CD4-positive, alpha-beta T cell treated with Interleukin-6 at 100 ng/mL for 8 hours (primary cell): ENCODE measurements at places on chromosomes 3 and 15.

- no peak for DNase-seq
Measured at GRCh38 chr3:100759950-100760349, 50.7 kb downstream of the TFG start.

- DNase-seq = no peak
Measured at GRCh38 chr3:89467898-89468363, 360.5 kb downstream of the EPHA3 start.

GRCh38 chr3:142839831-142840230 lies 49.1 kb downstream of the PCOLCE2 start:
- DNase-seq = no peak

GRCh38 chr15:80436511-80437307 lies 32.5 kb downstream of the ARNT2 start:
- no peak for DNase-seq

GRCh38 chr15:37097144-37097919 lies 3.0 kb downstream of the MEIS2 start:
- no peak for DNase-seq

- no peak for DNase-seq
Measured at GRCh38 chr15:60544581-60545264, 65.8 kb upstream of the ICE2 start.

GRCh38 chr3:126773783-126774182 lies 69.7 kb downstream of the CHCHD6 start:
- no peak for DNase-seq

- no peak for DNase-seq
Measured at GRCh38 chr15:100671858-100672543, 69.6 kb downstream of the ASB7 start.

GRCh38 chr3:54045061-54045815 lies 77.1 kb upstream of the CACNA2D3 start:
- DNase-seq = no peak

DNA sequence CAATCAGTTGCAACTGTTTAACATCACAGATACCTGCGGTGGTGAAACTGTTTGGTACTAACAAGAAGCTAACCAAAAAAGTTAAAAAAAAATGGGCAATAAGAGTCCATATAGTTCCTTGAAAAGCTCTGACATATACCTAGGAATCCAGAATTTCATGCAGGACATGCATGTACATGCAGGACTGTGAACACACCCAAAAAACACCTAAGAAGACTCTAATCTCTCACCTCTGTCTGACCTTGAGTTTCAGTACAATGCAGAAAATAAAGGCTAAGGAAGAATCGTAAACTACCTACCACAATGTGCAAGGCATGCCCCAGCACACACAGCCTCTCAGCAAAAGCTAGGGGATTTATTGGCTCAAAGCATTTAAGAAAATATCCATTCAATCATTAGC lies 110.7 kb upstream of the GOLGA8J start:
- DNase-seq = no peak

GRCh38 chr3:8153800-8154199 lies 347.8 kb upstream of the LMCD1 start:
- no peak for DNase-seq

GRCh38 chr3:108125550-108126071 lies 34.8 kb upstream of the CD47 start:
- DNase-seq = peak; percentile 71

- no peak for DNase-seq
Measured at GRCh38 chr3:17195192-17195611, 310.4 kb downstream of the PLCL2 start.

DNA sequence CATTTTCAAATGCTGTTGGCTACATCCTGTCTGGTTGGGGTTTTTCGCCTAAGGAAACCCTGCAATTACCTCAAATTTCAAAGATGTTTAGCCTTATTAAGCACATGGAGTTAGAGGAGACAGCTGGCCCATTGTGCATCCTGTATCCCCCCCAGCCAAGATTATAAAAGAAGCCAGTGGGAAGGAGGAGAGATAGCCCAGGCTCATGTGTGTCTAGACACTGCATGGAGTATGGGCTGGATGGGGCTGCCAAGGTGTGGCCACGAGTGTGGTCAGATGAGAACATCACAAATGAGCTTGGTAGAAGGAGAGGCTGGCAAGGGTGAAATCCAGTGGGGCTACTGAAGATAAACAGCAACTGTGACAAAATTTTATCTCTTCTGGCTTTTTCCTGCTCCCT lies 270.0 kb upstream of the TBC1D5 start:
- DNase-seq = no peak

- no peak for DNase-seq
Measured at GRCh38 chr15:90907838-90908507, 4.9 kb downstream of the MAN2A2 start.

DNA sequence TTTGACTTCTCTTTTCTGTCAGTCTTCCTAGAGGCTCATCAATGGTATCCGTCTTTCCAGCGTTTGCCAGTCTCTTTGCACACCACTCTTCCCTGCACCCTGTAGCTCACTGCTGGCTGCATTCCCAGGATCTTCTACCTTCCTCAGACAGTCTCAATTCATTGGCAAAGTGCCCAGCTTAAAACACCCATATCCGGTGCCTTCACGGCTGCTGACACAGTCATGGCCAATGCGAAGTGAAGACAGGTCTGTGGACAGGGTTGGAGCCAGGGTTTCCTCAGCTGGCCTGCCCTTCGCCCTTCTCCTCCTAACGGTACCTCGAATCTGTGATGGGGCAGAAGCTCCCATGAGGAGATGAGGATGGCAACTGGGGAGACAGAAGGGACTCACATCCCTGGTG lies 36.1 kb downstream of the PTH1R start:
- no peak for DNase-seq

GRCh38 chr15:63491116-63491827 lies 13.1 kb upstream of the USP3 start:
- no peak for DNase-seq

DNA sequence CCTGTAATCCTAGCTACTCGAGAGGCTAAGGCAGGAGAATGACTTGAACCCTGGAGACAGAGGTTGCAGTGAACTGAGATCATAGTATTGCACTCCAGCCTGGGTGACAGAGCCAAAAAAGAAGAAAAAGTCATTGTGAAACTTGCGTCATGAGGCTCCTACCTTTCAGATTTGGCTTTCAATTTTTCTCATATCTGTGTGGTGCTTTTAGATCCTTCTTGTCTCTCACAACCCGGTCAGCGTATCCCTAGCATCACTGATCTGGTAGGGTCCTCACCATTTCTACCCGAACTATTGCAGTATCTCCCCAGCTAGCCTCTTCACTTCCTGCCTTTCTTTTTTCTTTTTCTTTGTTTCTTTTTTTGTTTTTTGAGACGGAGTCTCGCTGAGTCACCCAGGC lies 21.6 kb upstream of the GCNT3 start:
- no peak for DNase-seq

DNA sequence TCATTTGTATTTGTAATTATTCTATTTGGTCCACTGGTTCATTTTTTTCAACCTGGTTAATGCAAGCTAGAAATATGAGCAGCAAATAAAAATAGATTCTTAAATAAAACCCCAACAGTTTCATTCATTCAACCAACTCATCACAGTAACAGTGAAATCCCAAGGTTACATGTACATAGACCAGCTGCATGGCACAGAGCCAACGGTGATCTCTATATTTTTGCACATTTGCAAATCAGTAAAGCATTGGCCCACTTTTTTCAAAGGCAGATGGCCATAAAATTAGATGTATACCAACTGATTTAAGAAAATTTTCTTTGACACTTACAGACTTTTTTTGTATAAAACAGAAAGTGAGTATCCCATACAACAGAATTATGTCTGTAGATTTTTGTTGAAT lies 49.3 kb downstream of the STRIT1 start:
- no peak for DNase-seq

DNA sequence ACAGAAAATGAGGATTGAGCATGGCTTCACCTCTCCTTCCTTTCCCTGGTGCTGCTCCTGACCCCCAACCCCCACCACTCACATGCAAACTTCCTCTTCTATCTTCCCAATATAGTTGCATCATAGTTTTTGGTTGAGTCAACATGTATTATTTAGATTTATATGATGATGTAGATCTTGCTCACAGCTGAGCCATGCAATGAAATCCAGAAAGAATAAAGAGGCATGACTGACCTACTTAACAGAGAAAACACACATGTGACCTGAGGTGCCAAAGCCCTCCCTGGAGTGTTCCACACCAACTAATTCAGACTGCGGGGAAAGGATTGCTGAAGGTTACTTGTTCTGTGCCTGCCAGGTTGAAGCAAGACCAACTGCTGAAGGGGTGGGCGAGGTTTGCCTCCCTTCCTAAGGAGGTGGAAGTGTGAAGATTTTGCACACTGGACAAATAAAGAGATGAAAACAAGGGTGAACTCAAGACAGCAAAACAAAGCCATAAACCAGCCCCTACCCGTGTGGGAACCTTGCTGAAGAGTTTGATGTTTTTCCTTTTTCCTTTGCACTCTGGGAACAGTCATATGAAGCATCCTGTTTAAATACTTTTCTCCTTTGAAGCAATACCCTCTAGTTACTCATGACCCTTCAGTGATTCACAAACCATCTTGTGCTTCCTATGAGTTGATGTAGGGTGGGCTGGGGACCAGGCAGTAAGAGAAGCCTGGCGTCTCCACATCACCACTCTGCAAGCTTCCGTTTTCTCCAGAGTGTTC lies 155.2 kb upstream of the UBE2E1 start:
- DNase-seq = no peak

DNA sequence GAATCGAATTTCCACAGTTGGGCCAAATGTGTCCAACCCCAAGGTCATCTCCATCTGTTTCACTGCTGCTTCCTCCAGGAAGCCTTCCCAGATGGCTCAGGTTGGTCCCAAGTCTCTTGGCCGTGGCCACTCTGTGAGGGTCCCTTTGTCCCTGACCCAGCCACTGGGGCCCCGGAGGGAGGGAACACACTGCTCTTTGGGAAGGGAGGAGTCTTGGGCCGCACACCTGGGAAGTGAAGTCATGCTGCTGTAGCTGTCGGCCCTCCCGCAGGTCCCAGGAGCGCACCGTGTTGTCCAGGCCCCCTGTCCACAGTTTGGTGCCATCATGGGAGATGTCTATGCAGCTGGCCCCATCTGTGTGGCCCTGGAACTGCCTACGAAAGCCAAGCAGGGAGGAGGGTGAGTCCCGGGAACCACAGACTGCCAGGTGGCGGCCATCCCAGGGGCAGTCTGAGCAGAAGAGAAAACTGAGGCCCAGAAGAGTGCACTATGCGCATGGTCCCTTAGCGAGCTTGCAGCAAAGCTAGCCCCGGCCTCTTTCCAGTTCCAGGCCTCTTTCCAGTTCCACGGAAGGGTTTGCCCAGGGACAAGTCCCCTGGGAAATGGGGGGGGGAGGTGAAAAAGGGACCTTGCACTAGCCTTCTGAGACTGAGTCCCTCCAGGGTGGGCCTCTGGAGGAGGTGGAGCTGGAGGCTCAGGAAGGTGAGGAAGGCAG lies 44.6 kb downstream of the TLE3 start:
- no peak for DNase-seq

GRCh38 chr3:51332156-51332555 lies 52.9 kb upstream of the MANF start:
- no peak for DNase-seq
